ENCODE measurements at places on chromosomes 7 and 10. TPM values are rescaled to one million over a fixed set of nuclear protein-coding genes. Genes with fewer than 3 reads are reported as not detected.

DNA sequence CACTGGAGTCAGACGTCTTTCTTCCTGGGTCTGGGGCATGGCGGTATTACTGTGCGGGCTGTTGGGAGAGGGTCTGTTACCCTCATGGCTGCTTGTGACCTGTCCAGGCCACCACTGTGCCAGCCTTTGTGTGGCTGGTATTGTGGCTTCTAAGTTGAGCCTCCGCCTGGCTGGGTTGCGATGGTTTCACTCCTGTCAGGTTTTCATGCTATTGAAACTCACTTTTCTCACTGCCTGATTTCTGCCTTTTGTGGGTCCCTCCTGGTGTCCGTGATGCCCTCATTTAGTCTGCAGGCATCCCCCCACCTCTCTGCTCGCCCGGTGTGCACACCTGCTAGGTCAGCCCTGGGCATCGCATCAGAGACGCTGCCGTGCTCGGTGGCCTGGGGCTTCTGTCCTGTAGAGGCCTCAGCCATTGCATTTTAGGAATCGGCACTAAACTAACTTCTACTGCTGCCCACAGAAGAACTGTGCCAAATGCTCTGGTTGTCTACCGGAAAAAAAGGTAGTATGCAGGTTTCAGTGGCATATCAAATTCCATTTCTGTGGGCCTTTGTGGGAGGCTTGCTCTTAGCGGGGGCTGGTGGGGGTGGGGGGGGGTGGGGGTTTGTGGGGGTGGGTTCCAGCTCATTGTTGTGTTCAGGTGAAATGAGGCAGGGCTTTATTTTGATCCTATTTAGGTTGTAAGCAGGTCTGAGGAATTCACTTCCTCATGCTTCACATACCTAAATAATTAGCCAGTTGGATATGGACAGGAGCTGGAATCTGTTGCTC, 64.3 kb downstream of the MGMT start:
- no peak for DNase-seq
- H3K4me1 ChIP-seq, result no peaks in the 10 kb centered on the region

GRCh38 chr10:27241010-27241651, 534 bp upstream of the ACBD5 start:
- no peaks in the 10 kb centered on the region for H3K27me3 ChIP-seq
- DNase-seq, result no peak
- no peaks in the 10 kb centered on the region for H3K4me1 ChIP-seq
- peak overlapping the region; percentile 96 for H3K27ac ChIP-seq
- no peaks in the 10 kb centered on the region for H3K36me3 ChIP-seq

- no peaks in the 10 kb centered on the region for H3K27me3 ChIP-seq
- H3K27ac ChIP-seq, result no peak overlapping the region
- H3K4me1 ChIP-seq, result no peaks in the 10 kb centered on the region
These were observed 23.3 kb upstream of the CSGALNACT2 start for GRCh38 chr10:43114743-43115611.

DNA sequence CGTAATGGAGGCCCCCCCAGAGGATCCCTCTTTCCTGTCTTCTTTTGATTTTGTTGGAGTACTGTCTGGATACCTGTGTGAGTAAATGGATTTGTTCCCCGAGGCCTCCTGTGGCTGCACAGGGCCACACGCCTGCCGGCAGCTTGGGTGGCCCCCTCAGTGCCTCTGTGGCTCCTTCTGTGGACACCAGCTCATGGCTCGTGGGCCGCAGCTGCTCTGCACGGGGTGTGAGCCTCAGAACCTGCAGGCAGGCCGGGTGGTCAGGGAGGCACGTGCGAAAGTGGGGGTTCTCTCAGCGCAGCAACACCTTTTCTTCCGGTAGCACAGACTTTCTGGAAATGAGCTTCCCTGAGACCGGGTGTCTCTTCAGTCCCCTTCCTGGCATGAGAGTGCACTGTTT, 70.3 kb downstream of the WDR37 start:
- H3K4me1 ChIP-seq, result no peaks in the 10 kb centered on the region
- DNase-seq, result peak; percentile 34
- peaks cover 76% of the 10 kb centered on the region for H3K36me3 ChIP-seq
- no peak overlapping the region for H3K27ac ChIP-seq
- no peak overlapping the region for H3K4me3 ChIP-seq
- H3K27me3 ChIP-seq, result no peaks in the 10 kb centered on the region

GRCh38 chr10:470339-471003, 219.0 kb downstream of the DIP2C start:
- no peaks in the 10 kb centered on the region for H3K27me3 ChIP-seq
- H3K36me3 ChIP-seq, result no peaks in the 10 kb centered on the region
- no peaks in the 10 kb centered on the region for H3K4me1 ChIP-seq
- no peak overlapping the region for H3K4me3 ChIP-seq
- H3K27ac ChIP-seq, result no peak overlapping the region

DNA sequence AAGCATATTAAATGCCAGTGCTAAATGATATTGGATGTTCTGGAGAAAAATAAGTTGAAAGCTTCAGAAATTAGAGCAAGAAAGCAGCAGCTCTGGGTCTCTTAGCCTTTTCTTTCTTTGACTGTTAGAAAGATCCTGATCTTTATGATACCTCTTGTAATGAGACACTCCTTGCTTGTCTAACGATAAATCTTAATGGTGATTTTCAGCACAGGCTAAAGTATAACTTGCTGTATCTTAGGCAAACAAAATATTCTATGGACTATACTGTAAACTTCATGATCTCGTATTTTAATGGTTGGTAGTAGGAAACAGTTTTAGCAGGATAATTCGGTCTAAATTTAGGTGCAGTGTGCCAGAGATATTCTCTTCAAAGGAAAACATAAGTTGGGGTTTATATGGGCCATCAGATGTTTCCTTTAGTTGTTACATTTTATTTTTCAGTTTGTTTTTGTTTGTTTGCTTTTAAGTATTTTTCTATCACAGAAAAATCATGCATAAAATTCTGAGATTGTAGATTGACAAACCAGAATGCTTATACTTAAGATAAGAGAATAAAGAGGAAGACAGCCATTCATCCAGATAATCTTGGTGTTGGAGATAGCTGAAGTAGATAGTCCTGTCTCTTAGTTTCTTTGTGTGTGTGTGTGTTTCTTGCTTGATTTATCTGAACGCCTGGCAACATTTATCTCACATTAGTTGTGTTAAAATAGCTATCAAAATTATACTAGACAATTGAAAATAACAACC, 4.7 kb downstream of the CASD1 start:
- no peak overlapping the region for H3K27ac ChIP-seq
- H3K36me3 ChIP-seq, result no peaks in the 10 kb centered on the region
- DNase-seq, result no peak
- H3K4me1 ChIP-seq, result peaks cover 8% of the 10 kb centered on the region
- H3K4me3 ChIP-seq, result no peak overlapping the region
- H3K27me3 ChIP-seq, result no peaks in the 10 kb centered on the region

The ADCY1 gene
- 9.2 TPM for total RNA-seq

The GIMAP8 gene
- 8.4 TPM for total RNA-seq

The OR2A1 gene
- total RNA-seq, result not detected

Measured in right lobe of liver (tissue), 6 donors.